ENCODE measurements at places on chromosomes 2 and 18. TPM values are rescaled to one million over a fixed set of nuclear protein-coding genes. Genes with fewer than 3 reads are reported as not detected.

DNA sequence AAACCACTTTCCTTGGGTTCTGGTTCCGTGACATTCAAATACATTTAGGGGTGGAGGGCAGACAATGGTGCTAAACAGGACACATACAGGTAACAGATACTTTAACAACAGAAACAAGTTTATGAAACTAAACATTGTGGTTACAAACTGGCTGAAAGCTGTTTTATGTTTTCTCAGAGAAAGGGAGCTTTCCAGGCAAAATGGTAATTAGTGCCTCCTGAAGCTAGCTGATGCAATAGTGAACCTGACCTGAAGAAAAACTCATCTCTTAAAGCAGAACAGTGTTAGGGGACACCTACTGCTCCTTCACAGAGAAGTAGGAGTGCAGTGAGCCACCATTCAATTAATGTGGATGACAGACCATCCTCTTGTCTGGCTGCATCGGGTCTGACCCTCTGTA, 138.9 kb downstream of the CCDC148 start:
- DNase-seq = no peak

The ZNF514 gene
- 24.5 TPM for total RNA-seq

The EFHD1 gene
- 0.82 TPM for total RNA-seq

The NYAP2 gene
- 14.3 TPM for total RNA-seq

DNA sequence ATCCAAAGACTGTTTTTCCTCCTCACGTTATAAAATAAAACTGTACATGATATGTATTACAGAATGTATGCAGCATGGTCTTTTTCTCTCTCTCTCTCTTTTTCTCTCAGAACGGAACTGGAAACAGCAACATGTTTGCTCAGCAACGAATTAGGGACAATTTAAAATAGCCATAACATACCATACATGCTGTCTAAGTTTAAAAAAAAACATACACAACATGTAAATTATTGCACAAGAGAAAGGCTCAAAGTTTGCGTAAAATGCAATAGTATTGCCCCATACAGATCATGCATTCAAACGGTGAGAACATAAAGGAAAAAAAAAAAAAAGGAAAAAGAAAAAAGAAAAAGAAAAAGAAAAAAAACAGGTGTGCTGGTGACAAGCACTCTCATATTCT, 93.6 kb downstream of the BCL11A start:
- no peak for DNase-seq

The REG3A gene
- not detected for total RNA-seq

GRCh38 chr2:222813177-222813843, 47.5 kb upstream of the ACSL3 start:
- no peak for DNase-seq

DNA sequence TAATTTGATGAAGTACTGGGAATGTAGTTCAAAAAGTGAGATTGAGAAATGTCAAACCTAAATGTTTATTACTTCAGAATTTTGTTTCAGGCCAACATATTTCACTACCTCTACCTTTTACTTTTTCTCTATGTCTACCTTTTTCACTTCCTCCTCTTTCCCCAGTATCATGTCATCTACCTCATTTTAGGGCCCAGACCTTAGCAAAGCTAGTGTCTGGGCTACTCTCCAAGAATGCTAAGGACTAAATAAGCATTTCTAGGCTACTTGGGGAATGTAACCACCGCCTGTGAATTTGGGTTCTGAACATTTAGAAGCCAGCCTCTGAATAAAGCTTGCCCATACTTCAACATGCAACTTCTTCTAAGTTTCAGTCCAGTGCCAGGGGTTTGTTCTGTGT, 330.4 kb downstream of the SLC4A3 start:
- DNase-seq = no peak

- DNase-seq = no peak
These were observed 161.0 kb downstream of the HDAC4 start for GRCh38 chr2:239239607-239240413.

- DNase-seq = no peak
These were observed 397.2 kb downstream of the TMEM182 start for GRCh38 chr2:103159018-103159417.

GRCh38 chr18:12013186-12013916, 32.0 kb downstream of the IMPA2 start:
- DNase-seq = no peak

GRCh38 chr2:195495966-195496365, 161.1 kb upstream of the SLC39A10 start:
- no peak for DNase-seq

- DNase-seq = no peak
These were observed 1089.3 kb upstream of the CELF4 start for GRCh38 chr18:38654946-38655345.

- DNase-seq = no peak
These were observed 33.2 kb downstream of the PSD4 start for GRCh38 chr2:113207021-113207420.

- no peak for DNase-seq
These were observed 123.9 kb upstream of the SRD5A2 start for GRCh38 chr2:31704561-31705212.

- DNase-seq = no peak
These were observed 518.0 kb downstream of the ZNF516 start for GRCh38 chr18:75977081-75977480.

The PUM2 gene
- total RNA-seq = 118 TPM

The INO80B gene
- 9.8 TPM for total RNA-seq

- DNase-seq = no peak
These were observed 265.4 kb upstream of the UBE2E3 start for GRCh38 chr2:180715044-180715443.

The PRSS56 gene
- total RNA-seq = under 0.01 TPM

The DNPEP gene
- total RNA-seq = 13.9 TPM

DNA sequence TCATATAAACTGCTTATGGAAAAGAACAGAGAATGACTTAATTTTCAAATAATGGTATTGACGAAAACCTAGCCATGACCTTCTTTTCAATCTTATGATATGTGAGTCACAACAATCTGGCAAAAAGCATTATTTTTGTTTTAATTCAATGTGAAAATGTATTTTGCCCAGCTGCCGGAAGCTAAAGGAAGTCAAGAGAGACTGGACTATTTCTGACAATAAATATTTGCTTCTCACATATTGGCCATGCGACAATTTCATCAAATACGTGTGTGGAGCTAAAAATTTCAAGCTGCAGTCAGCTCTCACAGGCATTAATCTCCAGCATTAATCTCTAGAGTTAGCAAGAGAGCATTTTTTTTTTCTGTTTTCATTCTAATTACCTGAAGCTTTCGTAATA, 881.0 kb downstream of the CPS1 start:
- no peak for DNase-seq

GRCh38 chr2:218902427-218902826, 21.8 kb downstream of the WNT10A start:
- no peak for DNase-seq

DNA sequence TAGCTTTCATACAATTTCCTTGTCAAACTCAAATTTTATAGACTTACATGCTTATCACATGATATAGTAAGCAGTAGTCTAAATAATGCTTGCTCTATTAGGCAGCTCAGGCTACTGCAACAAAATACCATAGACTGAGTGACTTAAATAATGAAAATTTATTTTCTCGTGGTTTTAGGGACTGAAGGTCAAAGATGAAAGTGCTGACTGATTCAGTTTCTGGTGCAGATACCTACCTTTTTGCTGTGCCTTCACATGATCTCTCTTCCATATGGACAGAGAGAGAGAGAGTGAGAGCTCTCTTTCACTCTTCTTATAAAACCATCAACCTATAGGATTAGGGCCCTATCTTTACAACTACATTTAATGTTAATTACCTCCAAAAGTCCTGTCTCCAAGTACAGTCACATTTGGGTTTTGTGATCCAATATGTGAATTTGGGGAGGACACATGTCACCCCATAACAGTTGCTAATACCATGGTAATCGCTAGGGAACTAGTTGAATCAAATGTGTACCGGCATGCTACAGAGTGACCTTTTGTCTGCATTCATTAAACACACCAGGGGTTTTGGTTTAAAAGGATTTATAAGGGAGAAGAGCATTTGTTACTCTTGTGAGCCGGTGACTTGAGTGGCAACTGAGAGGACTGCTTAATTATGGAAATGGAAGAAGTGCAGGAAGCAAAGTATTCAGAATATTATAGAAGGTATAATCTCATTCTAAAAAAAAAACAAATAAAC, 723.4 kb upstream of the LRRTM4 start:
- DNase-seq = no peak

GRCh38 chr2:43593254-43593653, 2.6 kb downstream of the THADA start:
- DNase-seq = no peak

DNA sequence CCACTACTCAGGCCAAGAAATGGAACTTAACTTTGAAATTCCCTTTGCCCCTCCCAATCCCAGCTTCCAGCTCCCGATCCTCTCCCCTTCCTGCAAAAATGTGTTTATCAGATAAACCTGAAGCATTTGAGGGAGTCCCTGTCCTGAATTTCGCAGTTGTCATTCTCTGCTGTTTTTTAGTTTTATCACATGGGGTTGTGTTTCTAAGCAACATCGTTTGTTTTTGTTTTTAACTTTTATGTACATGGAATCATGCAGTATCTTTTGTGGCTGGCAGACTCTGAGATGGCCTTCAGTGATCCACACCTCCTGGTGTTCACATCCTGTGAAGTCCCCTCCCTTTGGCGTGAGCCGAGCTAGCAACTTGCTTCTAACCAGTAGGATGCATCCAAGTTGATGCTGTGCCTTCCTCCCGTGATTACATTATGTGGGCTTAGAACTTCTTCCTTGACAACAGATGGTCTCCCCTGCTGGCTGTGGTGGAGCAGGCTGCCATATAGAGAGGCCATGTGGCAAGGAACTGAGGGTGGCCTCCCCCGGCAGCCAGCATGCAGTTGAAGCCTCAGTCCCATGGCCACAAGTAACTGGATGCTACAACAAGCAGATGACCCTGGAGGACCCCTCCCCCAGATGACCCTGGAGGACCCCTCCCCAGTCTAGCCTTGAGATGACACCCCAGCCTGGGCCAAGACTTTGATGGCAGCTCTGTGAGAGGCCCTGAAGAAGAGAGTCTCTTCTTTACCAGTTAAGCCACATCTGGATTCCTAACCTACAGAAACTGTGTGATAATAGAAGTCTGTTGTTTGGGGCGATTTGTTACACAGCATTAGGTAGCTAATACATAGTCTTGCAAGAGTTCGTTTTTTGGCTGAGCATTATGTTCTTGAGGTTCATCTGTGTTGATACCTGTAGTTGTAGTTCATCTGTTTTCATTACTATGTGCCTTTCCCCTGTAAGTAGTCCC, 27.7 kb downstream of the SH3BP4 start:
- no peak for DNase-seq

Measured in frontal cortex (tissue), 4 donors.